ENCODE measurements at places on chromosomes 3 and 15.

DNA sequence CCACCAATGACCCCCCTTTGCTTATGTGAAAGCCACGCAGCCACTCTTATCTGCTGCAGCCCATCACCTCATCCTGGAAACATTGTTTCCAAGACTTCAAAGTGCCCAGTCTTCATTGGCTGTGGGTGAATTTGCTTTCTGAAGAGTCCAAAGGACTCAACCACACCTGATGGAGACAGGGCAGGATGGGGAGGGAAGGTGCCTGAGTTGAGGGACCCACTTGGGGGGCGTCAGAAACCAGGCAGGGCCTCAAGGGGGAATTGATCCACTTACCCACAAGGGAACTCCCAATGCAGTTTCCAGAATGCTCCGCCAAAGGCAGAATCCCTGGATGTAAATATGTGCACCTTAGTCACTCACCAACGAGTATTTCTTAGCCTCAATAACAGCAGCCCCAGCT lies 147.9 kb upstream of the ATP2B2 start:
- no peak for DNase-seq

- no peak for DNase-seq
Measured at GRCh38 chr3:187085021-187085666, 54.2 kb downstream of the RPL39L start.

GRCh38 chr3:63949005-63949404 lies 36.8 kb upstream of the SCAANT1 start:
- peak; percentile 67 for DNase-seq

GRCh38 chr3:24220859-24221657 lies 273.6 kb downstream of the THRB start:
- peak; percentile 88 for DNase-seq

DNA sequence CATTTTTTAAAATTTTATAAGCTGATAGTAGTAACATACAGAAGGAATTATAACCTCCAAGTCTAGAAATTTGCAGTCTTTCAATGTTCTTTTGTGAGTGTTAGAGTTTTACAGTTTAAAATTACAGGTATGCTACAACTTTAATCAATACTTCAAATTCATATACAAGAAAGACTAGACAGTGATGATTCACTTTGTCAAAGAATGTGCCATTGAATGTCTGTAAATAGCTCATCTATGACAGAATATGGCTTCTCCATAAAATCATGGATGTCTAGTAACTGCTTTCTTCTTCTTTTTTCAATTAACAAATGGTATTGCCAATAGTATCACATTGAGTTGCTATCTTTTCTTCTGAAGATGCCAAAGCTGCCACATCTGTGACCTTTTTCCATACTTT lies 4.1 kb upstream of the TSC22D2 start:
- DNase-seq: no peak

- DNase-seq: no peak
Measured at GRCh38 chr3:152434142-152434541, 165.4 kb downstream of the MBNL1 start.

GRCh38 chr3:159146392-159146791 lies 344.5 kb downstream of the MFSD1 start:
- DNase-seq: no peak

- no peak for DNase-seq
Measured at GRCh38 chr3:50100956-50101845, 12.5 kb downstream of the RBM5 start.

DNA sequence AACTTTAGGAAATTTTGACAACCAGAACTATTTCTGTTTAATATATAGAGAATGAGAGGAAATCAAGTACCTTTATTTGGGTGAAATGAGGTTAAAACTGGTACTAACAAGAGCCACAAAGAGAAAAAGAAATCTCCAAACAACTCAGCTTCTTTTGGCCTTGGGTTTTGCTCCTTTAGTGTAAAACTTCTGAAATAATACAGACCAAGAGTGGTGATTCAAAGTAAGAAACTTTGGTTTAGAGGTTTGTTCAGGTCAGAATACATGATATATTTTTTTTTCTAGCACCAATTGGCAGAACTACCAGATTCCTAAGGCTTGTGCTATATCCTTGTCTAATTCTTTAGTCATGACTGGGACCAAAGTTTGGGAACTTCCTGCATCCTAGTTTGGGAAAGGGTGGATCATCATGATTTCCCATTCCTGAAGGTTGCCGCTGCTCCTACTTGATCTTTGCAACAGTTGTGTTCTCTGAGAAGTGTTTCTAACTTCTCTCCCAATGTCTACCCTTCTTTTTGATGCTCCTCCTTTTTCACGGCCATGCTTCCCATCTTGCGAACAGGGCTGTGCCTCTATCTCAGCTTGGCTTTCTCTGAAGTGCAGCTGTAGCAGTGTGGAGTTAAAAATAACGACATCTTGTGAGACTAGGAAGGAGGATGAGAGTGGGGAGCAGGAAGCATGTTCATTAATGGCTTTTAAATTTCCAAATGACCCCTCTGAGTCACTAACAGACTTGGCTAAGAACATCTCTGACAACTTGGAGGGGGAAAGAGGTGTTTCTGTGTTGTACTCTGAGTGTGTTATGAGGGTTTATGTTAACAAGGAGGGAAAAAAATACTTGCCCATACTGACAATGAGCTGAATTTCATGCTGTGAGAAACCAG lies 87.7 kb downstream of the KCNAB1 start:
- no peak for DNase-seq

DNA sequence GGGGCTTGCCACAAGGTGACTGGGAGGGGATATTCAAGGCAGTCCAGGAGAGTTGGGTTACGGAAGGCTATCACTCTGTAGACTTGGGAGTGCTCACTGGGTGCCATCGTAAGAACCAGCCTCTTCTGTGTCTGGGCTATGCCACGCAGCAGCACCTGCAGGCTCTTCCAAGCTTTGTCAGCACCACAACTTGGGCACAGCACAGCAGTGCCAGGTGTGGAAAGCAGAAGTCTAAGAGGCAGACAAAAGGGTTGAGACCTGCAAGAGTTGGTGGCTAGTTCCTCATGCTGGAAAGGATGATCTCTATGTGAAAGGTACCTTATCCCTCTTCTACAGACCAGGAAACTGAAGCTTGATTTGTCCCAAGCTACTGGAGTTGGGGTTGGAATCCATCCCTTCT lies 15.8 kb downstream of the CX3CR1 start:
- no peak for DNase-seq

GRCh38 chr3:168455814-168456213 lies 360.1 kb upstream of the GOLIM4 start:
- DNase-seq: no peak

DNA sequence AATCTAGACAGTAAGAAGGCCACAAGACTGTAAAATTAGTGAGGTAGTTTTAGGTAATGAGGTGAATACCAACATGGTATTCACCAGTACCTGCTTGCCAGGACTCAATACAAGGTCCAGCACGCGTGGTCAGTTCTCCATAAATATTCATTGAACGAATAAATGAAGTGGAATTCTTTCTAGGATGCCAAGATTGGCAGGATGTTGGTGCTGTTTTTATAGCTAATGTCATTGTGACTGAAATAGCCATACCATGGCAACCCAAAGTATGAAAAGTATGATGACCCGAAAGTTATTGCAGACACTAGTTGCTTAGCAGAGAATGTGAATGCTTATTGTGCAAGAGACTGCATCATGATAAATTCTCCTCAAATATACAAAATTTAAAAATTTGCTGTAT lies 307.2 kb downstream of the KCNH8 start:
- no peak for DNase-seq

GRCh38 chr3:52240886-52241370 lies 2.0 kb upstream of the TWF2 start:
- DNase-seq: no peak

DNA sequence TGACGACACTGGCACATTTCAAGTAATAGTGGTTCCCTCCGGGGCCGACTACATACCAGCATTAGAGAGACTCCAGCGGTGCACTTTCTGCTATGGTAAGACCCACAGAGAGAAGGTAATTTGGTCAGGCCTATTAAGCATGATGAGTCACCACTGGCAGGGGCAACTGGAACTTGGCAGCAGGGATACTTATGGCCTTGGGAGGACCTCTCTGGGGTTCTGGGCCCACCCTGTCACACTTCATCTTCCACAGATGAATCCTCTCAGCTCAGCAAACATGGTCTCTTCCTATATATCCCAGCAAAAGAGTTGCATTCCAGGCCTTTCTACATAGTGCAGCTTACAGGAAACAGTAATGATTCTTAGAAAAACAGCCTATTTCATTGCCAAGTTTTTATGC lies 88.0 kb downstream of the PIK3R4 start:
- peak; percentile 31 for DNase-seq
